ENCODE measurements at places on chromosomes 2 and 18.

GRCh38 chr2:71240794-71241193, 13.9 kb upstream of the PAIP2B start:
- DNase-seq, result no peak

DNA sequence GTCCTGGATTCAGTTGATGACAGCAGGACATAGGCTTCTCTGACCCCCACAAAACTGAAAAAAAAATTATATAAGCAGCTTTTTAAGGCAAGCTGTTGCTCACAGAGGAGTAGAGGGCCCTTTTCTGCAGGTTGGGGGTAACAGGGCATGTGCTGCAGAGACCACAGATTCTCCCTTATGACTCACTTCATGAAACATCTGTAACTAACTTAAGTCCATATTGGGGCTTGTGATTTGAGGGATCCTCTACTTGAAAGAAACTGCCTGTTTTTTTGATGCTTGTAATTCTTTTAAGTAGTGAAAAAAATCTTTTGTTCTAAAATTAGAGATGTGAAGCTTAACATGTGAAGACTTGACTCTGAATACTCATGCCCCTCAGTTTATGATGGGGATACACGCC, 33.4 kb downstream of the XRCC5 start:
- DNase-seq, result no peak

DNA sequence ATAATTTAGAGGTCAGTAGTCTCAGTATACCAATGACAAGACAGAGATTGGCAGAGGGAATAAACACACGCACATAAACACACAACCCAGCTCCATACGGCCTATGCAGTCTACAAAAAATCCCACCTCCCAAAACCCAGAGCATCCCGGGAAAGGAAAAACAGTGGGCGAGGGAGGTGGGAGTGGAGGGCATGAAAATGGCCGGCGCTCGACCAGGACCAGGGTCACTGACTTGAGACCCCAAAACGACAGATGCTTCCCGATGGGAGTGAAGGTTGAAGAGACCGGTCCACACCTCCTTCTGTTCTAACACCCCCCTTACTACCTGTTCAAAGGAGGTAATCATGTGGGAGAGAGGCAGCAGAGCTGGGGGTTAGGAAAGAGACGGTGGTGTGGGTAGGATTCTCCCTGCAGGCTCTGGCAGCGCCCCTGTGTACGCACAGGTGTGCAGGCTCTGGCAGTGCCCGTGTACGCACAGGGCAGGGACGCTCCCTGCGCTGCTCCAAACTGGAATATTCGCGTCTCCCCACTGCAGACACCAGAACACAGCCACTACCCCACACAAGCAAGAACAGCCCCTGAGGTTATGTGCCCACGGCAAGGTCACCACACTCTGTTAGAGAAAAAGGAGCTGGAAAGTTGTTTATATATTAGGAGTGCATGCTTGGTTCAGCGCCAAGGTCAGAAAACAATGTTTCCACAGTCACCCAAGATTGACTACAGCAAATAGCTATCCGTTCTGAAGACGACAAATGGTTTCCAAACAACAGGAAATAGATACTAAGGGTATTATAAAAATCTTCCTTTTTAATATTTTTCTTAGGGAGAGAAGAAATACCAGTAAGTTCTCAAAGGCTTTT, 67.9 kb downstream of the EIPR1 start:
- DNase-seq, result no peak

DNA sequence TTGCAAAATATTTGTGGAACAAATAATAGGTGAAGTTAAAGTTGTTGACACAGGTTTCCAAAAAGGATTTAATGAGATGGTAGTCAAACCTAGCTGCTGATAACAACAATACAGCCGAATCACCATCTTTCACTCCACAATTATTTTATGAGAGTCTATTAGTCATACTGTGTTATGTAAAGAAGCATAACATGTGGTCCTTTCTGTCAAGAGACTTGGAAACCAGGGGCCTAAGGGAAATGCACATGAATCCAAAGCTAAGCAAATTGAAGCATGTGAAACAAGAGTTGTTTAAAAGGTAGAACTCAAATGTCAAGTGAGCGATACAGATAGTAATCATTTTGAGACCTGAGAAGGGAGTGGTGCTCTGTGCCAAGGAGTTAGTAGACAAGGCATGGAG, 16.0 kb downstream of the CD28 start:
- no peak for DNase-seq

DNA sequence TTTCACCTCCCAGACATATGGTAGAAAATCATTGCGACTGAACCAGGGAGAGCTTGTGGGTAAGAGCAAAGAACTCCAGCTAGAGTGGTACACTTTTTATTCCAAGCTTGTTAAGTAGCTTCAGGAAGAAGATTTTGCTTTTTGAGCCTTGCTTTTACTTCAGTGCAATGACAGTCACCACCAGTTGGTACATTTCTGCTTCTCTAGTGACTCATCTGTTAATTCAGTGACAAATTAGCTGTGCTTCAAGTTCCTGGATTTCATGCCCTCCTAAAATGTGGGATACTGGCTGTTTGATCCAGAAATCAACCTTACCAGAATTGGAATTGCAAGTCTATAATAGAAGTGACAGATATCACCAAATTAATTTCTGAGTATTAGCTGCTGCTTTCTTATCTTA, 117.6 kb upstream of the TTN start:
- DNase-seq, result no peak

DNA sequence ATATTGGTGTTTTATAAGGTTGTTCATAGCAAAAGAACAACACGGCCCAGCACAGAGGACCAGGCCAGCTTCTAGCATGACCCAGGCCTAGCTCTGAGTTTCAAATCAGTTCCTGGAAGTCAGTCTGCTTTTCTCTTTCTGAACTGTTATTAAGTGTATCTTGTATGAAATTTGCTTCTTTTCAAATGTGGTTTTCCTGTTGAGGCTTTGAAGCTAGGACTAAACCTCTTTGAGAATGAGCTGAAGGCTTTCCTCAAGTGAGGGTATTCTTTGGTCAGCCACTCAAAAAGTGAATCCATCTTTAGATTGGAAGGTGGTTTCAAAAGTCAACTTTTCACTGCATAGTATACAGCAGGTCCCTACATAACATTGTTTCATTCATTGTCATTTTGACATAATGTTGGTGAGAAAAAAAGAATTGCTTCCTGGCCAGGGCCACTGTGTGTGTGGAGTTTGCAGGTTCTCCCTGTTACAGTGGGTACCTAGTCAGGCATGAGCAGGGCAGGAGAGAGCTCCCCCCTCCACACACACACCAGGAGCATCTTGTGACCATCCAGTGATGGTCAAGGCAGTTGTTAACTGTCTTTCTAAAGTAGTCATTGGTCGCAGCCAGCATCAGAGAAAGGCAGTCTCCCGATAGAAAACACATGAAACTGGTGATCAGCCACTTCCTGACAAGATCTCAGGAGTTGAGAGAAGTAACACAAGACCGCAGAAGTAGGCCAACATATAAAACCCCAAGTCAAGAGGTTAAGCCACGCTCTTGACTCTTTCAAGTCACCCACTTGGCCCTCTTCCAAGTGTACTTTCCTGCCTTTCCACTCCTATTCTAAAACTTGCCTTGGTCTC, 6.7 kb upstream of the ACAA2 start:
- no peak for DNase-seq

All from activated T-helper 9 cell treated with anti-CD3 and anti-CD28 coated beads, Interleukin-2, amount 50 U/mL, for 16 hours (primary cell).